SK-N-DZ (cell line): ENCODE measurements at places on chromosomes 7 and 10.

GRCh38 chr10:114195079-114195478 is 15.9 kb downstream of the TDRD1 start:
- DNase-seq, result no peak

- DNase-seq, result peak; percentile 44
Measured at GRCh38 chr10:79316671-79317431, 30.4 kb upstream of the PPIF start.

DNA sequence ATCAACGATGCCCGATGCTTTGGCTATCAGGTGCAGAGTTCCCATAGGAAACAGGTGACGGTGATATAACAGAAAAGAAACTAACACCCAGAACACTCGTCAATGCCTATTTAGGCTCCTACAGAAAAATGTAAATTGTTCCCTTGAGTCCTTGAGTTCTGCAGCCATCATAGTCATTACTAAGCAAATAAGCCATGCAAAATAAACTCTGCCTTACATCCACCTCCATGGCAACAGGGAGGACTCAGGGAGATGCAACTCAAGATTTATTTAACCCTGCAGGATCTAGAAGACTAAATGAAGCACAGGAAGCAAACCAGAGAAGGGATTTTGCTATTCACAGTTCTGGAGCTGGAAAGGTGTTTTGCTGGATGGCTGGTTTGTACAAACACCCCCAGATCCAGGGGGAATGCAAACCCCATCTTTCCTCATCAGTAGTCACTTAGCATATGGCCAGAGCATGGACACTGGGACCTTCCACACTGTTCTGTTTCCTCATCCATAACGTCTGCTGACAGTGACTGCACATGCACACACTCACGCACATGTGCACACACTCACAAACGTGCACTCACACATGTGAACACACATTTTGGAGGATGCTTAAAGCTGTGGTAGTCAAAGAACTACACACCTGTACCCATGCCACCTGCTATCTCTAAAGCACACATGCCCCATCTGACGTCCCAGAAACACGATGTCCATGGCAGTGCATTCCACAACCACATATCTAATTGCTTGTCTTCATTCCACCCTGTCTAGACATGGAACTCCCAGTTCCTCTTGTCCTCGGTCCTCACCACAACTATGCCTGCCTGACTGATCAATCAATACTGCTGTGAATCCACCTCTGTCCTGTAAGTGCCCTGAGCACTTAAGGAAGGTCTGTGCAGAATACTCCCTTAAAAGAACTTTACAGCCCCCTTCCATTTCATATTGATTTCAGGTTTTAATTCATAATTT is 178.2 kb downstream of the COBL start:
- DNase-seq, result no peak

- DNase-seq, result no peak
Measured at GRCh38 chr7:92904244-92905131, 68.1 kb upstream of the CDK6 start.

GRCh38 chr7:16668049-16668858 is 22.3 kb downstream of the BZW2 start:
- peak; percentile 39 for DNase-seq

GRCh38 chr7:132349075-132349474 is 227.2 kb downstream of the PLXNA4 start:
- no peak for DNase-seq

- no peak for DNase-seq
Measured at GRCh38 chr10:77649333-77650331, 12.0 kb upstream of the KCNMA1 start.

- no peak for DNase-seq
Measured at GRCh38 chr10:104492329-104492940, 138.8 kb downstream of the CFAP58 start.

- DNase-seq, result no peak
Measured at GRCh38 chr10:110077436-110078130, 69.8 kb downstream of the ADD3 start.

- DNase-seq, result no peak
Measured at GRCh38 chr10:124132876-124133275, 39.5 kb upstream of the CHST15 start.

- DNase-seq, result no peak
Measured at GRCh38 chr7:7428806-7429205, 106.9 kb downstream of the COL28A1 start.

GRCh38 chr10:13500201-13500600 is 28.6 kb downstream of the BEND7 start:
- DNase-seq, result no peak

- DNase-seq, result no peak
Measured at GRCh38 chr7:43847496-43847895, 21.8 kb downstream of the MRPS24 start.

GRCh38 chr10:26090026-26090425 is 126.5 kb upstream of the GAD2 start:
- no peak for DNase-seq

DNA sequence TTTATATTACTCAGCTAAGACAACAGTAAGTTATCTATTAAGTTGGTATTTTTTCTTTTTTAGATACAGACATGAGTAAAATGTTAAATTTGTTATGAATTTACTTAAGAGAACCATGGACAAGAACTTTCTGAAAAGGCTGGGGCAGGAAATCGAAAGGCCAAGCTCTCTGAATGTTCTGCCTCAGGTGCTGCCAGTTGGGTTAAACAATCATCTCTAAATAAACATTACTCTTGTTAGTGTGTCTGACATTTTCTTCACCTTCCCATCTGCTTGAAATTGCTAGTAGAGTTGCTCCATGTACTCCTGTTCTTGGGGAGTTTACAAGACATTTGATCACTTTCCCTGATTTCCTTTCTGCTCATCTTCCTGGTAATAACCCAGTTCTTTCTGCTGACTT is 87.5 kb downstream of the ANKRD7 start:
- no peak for DNase-seq

GRCh38 chr10:87973635-87974034 is 110.2 kb downstream of the PTEN start:
- no peak for DNase-seq

DNA sequence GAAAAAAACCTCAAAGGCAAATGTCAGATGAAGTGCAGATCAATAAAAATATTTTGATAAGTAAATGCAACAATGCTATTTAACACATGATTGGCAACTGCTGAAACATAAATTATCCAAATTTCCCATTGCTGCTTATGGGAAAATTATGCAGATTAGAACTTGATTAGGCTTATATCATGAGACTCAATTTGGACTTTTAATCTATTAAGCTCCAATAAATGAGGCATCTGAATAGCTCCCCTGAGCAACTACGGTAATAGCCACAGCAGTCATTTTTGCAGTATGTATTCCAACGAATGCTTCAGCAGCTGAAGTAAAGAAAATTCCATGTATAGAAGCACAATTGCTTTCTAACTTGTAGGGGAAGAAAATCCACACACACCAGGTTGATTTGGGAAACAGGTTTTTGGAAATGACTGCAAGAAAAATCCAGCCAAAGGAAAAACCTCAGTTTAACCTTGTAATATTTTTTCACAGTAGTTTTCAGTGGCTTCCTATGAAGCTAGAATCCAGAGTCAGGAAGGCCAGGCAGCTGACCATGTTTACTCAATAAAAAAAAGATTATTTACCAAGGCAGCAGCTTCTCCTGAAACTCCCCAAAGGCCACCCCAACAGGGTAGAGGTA is 716.1 kb downstream of the KCNMA1 start:
- DNase-seq, result no peak

DNA sequence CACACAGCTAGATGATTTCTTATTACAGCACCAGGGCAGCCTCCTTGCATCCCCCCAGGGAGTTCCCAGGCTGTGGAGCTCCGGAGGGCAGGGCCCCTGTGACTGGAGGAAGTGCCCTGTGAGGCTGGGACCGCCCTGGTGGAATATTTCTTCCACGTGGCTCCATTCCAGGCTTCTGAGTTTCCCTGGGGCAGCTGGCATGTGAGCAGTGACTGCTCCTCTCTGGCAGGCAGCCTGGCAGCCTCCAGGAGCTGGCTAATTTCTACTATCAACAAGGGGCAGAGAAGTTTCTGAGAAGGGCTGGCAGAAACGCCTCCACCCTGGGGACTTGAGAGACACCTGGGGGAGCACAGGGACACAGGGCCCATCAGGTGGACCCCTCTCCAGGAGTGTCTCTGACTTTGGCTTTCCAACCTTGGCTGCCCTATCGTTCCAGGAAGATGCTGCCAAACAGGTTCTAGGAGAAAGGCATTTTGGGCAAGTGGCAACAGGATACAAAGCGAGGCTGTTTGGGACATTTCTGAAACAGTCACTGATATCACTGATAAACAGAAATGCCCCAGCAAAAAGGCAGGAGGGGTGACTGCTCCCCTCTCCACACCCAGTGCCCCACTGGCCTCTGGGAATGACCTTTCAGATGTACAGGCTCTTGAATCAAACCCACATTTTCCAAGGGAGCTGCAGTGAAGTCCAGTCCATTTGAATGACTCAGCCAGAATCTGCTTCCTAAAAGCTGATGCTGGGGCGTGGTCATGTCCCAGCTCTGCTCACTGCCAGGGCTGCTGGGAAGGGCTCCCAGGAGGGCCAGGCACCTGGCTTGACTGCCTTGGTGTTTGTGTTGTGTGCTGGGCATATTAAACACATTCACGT is 16.1 kb downstream of the MYOF start:
- no peak for DNase-seq

GRCh38 chr7:100489121-100489520 is 5.4 kb downstream of the NYAP1 start:
- no peak for DNase-seq

GRCh38 chr10:78817361-78817760 is 251.4 kb upstream of the ZMIZ1 start:
- no peak for DNase-seq

DNA sequence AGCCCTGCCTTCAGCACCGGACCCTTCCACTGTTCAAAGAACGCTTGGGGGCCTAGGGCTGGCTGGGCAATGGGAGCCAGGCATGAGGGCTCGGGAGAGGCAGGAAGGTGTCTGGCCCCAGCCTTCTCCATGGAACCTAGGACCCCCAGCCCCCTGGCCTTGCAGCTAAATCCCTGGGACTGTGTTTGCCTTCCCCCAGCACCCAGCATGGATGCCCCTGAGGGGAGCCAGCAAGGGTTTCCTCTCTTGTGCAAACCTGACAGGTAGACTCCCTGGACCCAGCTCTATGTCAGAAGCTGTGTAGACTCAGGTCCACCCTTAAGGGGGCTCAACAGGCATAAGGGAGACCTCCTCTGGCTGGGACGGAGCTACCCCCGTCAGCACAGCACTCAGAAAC is 288.0 kb downstream of the GRID1 start:
- no peak for DNase-seq

DNA sequence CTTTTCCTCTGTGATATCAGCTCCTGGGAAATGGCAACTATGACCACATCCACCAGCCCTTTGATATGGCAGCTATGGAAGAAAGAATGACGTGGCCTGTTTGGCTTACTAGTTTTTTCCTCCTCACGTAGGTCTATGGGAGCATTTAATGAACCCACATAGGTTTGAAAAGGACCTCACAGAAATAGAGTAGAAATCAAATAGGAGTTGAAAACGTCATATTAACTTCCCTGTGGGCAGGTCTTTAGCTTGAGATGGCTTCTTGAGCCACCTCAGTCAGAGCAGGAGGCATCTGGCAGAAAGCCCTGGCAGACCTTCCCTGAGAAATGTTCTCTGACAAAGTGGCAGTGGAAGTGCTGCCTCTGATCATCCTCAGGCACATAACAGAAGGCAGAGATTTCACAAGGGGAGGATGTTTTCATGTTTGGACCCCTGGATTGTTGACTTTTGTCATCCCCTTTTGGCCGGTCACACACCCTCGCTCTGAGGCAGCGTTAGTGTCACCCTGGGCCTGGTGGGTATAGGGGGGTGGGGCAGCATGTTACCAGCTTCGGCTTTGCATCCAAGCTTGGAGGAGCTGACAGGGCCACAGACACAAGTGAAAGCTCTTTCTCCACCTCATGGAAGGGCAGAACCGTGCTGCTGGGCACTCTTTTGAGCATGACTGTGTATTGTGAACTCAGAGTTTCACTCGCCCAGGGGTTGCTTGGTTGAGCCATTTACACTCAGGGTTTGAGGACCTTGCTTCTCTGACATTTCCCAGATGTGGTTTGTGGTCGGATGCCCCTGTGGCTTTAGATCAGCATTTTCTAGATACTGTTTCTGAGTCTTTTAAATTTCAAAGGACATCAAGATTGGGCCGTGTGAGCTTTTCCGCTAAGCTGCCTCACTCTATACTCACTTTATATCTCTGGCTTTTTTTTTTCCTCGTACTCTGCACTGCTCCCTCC is 184.2 kb downstream of the STK31 start:
- no peak for DNase-seq

- no peak for DNase-seq
Measured at GRCh38 chr10:61754587-61755550, 92.1 kb downstream of the CABCOCO1 start.
